ENCODE measurements at places on chromosomes 5 and 9.

- no peak for DNase-seq
These were observed 9.6 kb upstream of the AKNA start for GRCh38 chr9:114397219-114397847.

- peak; percentile 22 for DNase-seq
These were observed 65.2 kb downstream of the TMEM167A start for GRCh38 chr5:83011985-83012384.

DNA sequence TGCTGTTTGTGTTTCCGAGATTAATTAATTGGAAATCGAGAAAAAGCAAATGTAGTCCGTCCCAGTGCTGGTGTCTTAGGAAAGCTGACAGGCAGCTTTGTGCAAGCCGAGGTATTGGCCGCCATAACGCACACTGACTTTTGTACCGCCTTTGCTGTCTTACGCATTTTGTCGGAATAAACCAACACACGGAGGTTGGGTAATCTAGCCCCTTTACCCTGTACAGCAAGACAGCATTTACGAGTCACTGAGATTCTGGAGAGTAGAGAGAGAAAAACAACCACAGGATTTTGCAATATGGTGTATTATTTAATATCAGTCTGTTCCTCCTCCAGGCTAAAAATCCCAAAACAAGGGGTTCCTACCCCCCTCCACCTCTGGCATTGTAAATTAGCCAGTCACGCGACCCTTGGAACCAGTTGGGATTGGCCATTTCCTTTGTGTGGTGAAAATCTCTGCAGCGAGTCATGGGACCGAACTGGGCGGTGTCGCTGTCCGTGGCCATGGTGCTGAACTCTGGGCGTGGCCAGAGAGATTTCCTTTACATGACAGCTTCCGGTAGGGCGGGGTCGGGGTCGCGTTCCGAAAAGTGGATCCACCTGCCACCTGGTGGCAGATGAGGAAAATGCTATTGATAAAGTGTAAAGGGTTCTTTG lies 10.3 kb upstream of the PCDHB1 start:
- peak; percentile 95 for DNase-seq

- DNase-seq: no peak
These were observed 1.2 kb upstream of the GALNT10 start for GRCh38 chr5:154189256-154189818.

GRCh38 chr9:81414836-81415235 lies 274.5 kb downstream of the TLE1 start:
- DNase-seq: no peak

DNA sequence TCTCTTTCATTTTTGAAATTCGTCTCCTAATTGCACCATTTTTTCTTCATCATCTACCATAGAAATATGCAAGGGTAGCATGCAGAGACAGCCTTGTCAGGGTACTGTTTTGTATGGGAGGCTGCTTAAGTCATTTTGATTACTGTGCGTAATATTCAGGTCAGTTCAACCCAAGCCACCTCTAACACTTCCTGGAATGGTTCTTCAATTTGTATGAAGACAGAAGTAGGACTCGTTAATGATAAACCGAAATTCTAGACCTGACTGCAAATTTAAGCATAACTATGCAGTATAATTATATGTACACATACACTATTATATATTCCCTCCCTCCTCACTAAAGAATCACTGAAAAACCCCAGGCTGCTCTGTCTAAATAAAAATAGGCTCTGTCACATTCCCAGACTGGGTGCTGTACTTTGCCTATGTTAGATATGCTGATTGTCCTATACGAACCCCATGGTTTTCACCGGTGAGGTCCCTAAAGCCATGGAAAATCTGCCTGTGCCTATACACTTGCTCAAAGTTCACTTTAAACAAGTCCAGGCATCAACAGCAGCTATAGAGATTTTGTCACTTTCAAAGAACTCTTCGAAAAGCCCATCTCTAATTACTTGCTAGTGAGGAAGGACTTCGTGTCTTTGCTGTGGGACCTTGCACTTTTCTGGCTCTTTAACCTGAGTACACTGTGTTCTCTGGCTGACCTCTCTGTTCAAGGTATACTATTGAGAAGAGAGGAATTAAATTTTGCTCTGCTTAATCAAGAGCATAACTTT lies 352.1 kb upstream of the CD180 start:
- DNase-seq: no peak

- peak; percentile 44 for DNase-seq
These were observed 7.4 kb upstream of the SPDL1 start for GRCh38 chr5:169576181-169576598.

- DNase-seq: no peak
These were observed 48.0 kb downstream of the TARS1 start for GRCh38 chr5:33488558-33489355.

DNA sequence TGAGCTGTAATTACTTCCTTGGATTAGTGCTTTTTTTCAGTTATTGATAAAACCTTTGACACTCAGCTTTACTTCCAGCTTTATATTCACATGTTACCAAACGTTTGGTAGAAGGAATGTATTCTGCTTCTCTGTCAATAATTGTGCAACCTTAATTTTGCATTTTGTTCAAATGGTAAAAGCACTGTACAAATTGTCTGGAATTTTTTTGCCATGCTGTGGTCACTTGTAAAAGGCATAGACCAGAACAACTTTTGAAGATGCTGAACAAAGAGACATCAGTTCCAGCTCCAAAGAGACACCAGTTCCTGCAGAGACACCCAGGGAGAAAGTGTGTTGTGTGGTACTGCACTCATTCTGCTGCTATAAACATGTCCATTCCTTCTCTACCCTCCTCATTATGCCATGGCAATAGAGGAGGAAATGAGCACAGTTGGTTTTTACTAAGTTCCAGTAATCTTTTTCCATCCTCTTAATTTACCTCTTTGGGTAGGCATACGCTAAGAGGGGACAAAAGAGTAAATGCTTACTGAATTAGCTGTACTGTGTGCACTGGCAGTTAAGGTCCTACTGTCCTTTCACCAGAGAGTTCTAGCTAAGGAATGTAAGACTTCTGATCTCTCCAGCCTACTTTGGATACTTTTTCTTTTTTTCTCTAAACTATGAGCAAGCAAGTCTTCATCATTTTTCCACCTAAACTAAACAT lies 387.4 kb downstream of the FGF10 start:
- no peak for DNase-seq

DNA sequence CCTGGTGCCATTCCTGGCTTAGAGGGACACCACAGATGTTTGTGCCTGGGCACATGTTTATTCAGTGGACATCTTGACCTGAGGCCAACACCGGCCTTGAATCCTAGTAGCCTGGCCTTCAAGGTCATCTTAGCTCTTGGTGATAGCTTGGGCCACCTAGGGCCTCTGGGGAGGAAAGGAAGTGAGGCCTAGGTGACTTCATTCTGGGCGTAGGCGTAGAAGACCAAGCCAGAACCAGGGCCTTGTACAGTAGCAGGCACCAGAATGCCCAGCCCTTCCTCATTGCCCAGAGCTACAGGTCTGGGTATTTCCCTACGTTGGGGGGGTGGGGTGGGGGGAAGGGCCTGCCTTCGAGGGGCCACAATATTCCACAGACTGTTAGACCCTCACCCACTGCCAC lies 33.8 kb downstream of the WNK2 start:
- peak; percentile 43 for DNase-seq

Measured in stomach (tissue), 19 donors.